Lower lobe of right lung (tissue), 2 donors: ENCODE measurements at places on chromosomes 2 and 18. TPM values are rescaled to one million over a fixed set of nuclear protein-coding genes. Genes with fewer than 3 reads are reported as not detected.

GRCh38 chr2:127463155-127463991 is 45.1 kb downstream of the PROC start:
- no peak for DNase-seq
- no peak overlapping the region for H3K27ac ChIP-seq

DNA sequence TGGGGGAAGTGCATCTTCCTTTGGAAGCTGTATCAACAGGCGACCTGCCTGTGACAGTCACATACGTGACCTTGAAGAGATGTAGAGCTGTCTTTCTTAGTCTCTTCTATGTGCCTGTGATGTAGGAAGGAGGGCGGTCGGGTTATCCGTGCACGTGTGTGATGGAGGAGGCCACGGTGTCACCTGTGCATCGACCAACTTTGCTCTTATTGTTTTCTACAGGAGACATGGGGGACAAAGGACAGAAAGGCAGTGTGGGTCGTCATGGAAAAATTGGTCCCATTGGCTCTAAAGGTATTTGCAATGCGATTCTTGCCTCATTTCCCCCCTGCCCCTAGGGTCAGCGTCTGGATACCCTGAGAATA is 20.7 kb upstream of the ALLC start:
- H3K4me1 ChIP-seq = no peaks in the 10 kb centered on the region
- no peak overlapping the region for H3K27ac ChIP-seq
- DNase-seq = no peak
- H3K27me3 ChIP-seq = no peaks in the 10 kb centered on the region
- H3K4me3 ChIP-seq = no peak overlapping the region

Gene PLGLB2
- 1.8 TPM for total RNA-seq

DNA sequence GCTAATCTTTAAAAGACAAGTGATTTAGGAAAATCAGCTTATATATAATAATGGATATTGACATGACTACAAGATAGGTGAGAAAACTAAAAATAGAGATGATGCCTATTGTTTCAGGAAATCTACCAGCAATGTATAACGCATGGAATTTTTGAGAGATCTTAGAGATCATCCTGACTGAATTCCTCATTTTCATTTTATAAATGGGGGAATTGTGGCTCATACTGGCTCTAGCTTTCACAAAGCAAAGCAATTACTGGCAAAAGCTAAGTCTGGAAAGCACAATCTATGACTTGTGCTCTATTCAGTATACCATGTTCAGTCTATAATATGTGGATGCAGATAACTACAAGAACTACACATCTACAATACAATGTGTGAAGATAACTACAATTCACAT is 51.9 kb upstream of the FANCL start:
- no peaks in the 10 kb centered on the region for H3K36me3 ChIP-seq
- H3K27ac ChIP-seq = no peak overlapping the region
- DNase-seq = no peak
- no peak overlapping the region for H3K4me3 ChIP-seq
- H3K4me1 ChIP-seq = no peaks in the 10 kb centered on the region
- H3K27me3 ChIP-seq = no peaks in the 10 kb centered on the region

GRCh38 chr2:88626171-88627054 is 851 bp downstream of the EIF2AK3 start:
- no peaks in the 10 kb centered on the region for H3K36me3 ChIP-seq
- H3K4me3 ChIP-seq = peak overlapping the region; percentile 93

Gene ZSWIM2
- not detected for total RNA-seq

DNA sequence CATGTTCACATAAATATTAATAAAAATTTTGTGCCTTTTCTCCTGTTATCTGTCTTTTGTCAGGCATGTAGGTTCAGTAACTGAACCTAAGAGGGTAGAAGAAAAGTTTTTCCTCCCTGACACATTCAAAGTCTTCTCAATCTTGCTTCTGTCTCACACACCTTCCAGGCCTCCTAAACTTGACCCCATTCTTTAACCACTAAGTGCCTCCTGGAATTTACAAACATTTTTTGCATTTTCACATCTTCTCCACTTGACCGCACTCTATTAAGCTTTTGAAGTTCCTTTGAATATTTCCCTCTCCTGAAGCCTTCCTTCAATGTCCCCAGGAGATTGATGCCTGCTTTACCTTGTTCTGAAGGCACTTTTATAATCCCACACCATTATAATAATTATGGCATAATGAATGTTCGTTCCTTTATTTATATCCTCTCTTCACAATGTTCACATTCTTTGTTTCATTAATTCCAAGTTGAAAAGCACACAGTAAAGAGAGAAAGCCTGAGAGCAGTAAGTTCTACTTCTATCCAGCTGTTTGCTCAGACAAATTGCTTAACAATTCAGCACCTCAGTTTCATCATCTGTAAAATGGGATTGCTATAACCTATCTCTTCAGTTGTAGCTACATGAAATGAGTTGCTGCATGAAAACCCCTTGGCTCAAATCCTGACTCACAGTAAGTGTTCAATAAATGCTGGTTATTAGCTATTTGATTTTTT is 184.8 kb upstream of the KLHL29 start:
- H3K36me3 ChIP-seq = no peaks in the 10 kb centered on the region
- H3K4me1 ChIP-seq = peaks cover 7% of the 10 kb centered on the region
- no peak for DNase-seq

Gene RETSAT
- total RNA-seq = 55.5 TPM

DNA sequence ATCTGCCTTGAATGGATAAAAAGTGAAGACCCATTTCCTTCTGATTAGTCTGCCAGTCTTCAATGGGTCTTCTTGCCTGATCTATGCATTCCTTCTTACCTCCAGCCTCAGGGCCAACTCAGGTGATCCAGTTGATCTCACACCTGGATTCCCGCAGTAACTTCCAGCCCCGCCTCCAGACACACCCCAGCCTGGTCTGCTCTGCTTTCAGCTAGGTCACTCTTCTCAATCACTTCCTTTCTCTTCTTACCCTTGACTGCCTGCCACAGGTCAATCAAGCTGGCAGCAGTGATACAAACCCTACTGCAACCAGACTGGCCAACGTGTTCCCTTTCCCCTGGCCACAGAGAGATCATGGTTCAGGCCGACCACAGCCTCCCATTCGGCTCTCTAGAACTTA is 263.6 kb downstream of the ZNF516 start:
- H3K4me1 ChIP-seq = no peaks in the 10 kb centered on the region
- H3K36me3 ChIP-seq = no peaks in the 10 kb centered on the region
- no peaks in the 10 kb centered on the region for H3K27me3 ChIP-seq
- no peak for DNase-seq
- no peak overlapping the region for H3K4me3 ChIP-seq

Gene HOXD3
- 0.47 TPM for total RNA-seq

Gene CRYGD
- not detected for total RNA-seq
